ENCODE measurements at places on chromosomes 11 and 22.

GRCh38 chr11:2777871-2778629 lies 78.3 kb upstream of the KCNQ1OT1 start:
- DNase-seq, result no peak

DNA sequence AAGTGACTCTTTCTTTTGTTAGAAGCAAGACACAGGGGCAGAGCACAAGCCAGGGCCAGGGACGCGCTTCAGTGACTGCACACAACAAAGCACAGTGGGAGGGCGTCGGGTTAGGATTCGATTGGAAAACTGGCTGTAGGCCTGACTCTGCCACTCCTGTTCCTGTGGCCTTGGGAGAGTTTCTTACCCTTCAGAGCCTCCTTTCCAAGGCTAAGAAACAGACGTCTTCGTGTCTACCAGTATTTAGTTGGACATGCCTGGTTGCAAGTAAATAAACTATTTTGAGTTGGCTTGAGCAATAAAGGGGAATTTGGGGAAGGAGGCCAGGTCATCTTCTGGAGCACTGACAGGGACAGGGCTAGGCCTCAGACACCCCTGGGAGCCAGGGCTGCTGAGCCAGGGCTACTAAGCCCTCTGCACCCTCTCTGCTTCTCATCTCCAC lies 549.1 kb downstream of the INSC start:
- no peak for DNase-seq

DNA sequence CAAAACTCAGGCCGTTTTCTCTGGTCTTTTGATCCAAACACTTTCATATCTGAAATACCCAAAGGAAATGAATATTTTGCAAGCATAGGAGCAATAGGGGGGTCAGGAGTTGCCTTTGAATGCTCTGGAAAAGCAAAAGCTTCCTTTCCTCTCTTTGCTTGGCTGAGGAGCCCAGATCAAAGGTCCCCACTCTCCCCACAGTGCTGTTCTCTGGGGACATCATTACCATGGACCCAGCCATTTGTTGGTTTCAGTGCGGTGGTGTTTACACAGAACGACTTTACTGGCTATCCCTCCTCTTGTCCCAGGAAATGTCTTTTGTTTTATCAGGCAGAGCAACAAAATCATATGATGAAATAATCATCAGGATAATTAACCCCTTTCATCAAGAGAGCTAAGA lies 1089.1 kb downstream of the TBC1D22A start:
- no peak for DNase-seq

- DNase-seq, result no peak
Observed at GRCh38 chr11:46249938-46250744, 27.3 kb upstream of the CREB3L1 start.

GRCh38 chr11:16881074-16881709 lies 133.0 kb downstream of the PLEKHA7 start:
- no peak for DNase-seq

- no peak for DNase-seq
Observed at GRCh38 chr11:64533501-64533900, 57.5 kb upstream of the SLC22A12 start.

DNA sequence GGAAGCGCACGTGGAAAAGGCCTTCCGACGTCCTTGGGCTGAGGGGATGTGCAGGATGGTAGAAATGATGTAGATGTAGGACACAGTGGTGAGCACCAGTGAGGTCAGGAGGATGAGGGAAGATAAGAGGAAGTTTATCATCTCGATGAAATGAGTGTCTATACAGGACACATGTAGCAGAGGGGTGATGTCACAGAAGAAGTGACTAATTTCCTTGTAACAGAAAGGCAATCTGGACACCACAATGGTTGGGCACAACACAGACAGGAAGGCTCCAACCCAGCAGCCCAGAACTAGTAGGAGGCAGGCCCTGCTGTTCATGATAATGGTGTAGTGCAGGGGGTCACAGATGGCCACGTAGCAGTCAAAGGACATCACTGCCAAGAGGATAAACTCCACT lies 35.0 kb upstream of the OR6M1 start:
- DNase-seq, result no peak

DNA sequence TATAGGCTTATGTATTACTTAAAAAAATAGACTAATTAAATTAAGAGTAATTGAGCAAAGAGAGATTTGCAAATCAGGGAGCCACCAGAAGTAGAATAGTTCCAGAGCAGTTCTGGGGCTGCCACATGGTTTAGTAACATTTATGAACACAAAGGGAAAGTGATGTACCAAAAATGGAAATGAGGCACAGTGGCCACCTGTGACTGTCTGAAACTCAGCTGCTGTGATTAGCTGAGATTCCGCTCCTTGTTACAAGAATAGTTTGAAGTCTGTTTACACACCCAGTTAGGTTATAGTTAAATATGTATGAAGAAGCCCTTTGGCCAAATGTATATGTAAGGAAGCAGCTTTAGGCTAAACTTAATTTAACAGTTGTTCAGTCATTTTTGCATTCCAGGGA lies 901.5 kb upstream of the CHORDC1 start:
- no peak for DNase-seq

DNA sequence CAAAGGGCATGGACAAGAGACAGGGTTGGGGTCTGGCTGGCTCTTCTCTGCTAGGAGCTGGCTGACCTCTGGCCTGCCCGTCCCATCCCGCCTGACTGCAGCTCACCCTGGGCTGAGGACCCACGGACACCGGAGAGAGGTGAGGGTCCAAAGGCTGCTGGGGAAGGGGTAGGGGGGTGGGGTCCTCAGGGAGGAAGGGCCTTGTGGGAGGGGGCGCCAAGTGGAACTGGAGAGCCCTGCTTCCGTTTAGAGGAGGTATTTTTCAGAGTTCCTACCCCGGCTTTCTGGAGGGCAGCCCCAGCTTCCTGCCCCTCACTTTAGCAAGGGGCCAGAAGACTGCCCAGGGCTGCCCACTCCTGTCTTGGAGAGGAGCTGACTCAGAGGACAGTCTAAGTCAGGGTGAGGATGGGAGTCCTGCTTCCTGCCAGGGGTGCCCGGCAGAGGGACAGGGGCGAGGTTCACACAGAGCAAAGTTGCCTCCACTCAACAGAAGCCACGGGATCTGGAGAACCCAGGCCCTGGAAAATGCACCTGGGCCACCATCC lies 7.1 kb downstream of the LARGE2 start:
- no peak for DNase-seq

GRCh38 chr22:22196018-22196533 lies 48.5 kb upstream of the VPREB1 start:
- DNase-seq, result no peak

DNA sequence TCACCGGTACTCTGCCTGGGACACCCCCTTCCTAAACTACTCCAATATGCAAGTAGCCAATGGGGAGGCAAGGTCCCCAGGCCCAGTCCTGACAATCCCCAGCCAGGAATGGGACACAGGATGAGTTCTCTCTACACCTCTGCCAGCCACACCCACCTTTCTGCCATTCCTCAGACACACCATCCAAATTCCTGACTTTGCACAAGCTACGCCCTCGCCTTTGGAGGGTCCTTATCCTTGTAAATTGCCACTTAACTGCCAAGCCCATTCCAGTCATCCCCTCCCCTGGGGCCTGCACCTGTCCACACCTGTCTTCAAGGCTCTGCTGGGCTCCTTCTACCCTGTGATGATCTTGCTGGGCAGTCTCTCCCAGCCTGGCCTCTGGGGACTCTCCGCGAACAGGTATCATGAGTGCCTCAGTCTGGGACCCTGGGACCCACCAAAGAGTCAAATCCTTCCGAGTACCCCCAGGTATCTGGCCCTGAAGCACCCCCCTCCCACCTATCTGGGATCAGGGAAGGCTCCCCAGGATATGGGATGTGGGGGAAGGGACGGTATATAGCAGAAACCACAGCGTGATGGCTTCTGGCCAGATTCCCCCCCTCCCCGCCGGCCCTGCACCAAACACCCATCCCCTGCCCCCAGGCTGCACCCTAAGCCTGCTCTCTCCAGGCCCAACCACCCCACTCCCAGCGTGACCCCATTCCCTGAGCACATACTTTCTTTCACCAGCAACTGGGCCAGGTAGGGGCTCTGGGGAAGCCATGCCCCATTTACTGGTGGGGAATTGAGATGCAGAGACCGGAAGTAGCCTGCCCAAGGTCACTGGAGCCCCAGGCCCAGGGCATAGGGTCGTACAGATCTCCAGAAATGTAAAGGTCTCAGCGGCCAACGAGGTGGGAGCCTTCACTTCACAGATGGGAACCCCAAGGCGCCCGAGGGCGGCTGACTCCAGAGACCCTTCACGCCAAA lies 806 bp downstream of the ARAP1 start:
- no peak for DNase-seq

- no peak for DNase-seq
Observed at GRCh38 chr22:27906241-27906640, 12.8 kb downstream of the PITPNB start.

DNA sequence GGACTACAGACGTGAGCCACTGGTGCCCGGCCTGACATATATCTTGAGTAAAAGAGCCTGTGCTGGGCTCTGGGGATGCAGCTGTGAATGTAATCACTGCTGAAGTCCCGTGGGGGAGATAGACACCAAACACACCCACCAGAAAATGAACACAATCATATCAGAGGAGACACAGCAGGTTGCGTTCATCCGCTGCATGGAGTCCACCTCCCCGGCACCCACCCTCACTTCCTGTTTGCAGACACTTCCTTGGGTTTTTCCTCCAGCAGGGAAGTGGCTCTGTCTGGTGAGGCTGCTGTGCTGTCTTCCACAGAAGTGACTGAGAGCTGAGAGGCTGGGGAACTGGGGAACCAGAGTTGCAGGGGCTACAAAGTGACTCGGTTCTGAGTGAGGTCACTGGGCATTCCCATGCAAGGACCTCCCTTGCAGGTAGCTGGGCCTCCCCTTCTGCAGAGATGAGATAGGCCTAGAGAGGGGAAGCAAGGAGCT lies 7.2 kb downstream of the MICALL1 start:
- DNase-seq, result no peak

GRCh38 chr11:68163691-68164090 lies 42.5 kb upstream of the CHKA start:
- no peak for DNase-seq

- no peak for DNase-seq
Observed at GRCh38 chr11:94794287-94795168, 26.4 kb downstream of the AMOTL1 start.

DNA sequence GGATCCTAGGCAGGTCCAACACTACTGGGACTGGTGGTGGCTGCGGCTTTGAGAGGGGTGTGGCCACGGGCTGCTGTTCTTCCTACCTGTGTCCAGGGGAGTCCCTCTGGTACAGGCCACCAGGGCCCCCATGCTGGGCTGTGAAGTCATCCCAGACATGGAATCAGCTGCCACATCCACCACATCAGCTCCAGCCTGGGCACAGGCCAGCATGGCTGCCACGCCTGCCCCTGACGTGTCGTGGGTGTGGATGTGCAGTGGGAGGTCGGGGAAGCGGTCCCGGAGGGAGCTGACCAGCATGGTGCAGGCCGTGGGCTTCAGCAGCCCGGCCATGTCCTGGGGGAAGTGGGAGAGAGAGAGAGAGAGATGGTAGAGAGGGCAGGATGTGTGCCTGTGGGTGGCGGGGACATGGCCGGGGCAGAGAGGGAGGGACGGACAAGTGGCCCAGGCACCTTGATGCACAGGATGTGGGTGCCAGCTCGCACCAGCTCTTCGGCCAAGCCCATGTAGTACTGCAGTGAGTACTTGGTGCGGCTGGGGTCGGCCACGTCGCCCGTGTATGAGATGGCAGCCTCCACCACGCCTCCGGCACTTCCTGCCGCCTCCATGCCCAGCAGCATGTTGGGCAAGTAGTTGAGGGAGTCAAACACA lies 6.2 kb upstream of the LRFN4 start:
- DNase-seq, result no peak

DNA sequence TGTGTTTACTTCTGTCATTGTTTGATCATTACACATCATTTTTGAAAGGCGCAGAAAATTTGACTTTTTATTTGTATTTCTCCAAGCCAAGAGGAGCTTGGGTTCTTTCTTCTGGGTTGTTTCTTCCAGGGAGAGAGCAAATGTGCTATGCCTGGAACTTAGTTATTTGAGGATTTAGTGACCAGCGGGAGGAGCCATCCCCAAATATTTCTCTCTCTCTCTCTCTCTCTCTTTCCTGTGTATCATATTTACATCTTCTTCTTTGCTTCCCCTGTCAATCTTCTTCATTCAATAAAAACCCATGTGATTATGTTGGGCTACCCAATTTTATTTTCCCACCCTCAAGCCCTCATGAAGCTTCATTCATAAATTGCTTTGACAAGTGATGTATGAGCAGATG lies 534.5 kb downstream of the LRRC4C start:
- DNase-seq, result no peak

DNA sequence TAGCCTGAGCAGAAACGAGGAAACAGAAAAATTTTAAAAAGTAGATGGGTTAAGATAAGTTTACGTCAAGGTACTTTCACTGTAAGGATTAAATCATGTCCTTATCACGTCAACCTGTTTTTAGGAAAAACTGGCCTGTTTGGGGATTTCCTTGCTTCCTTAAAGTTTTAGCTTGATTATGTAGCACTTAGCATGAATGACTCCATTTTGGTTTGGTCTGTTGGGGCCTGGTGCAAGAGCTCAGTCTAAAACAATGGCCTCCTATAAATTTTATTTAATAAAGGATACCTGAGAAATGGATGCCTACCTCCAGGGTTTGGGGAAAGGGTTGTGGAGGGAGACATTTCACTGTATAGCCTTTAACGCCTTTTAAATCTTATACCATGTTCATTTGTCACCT lies 33.2 kb upstream of the CSTF3 start:
- no peak for DNase-seq

GRCh38 chr11:128375961-128376360 lies 211.4 kb downstream of the ETS1 start:
- no peak for DNase-seq

DNA sequence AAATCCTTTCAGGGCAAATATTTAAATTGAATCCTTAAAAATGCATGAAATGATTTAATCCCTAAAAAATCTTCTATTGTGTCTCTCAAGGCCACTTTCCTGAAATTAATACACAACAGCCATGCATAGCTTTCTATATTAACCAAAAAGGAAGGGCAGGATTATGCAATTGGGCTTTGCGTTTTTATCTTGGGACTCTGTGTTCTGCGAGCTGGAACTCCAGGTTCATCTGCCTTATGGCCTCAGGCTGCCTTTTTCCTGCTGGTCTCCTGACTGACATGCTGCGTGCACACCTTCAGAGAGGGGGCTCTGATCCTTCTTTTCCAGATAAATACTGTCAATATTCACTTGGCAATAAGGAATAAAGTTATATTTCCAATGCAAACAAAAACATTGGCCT lies 141.7 kb upstream of the GRIA4 start:
- no peak for DNase-seq

DNA sequence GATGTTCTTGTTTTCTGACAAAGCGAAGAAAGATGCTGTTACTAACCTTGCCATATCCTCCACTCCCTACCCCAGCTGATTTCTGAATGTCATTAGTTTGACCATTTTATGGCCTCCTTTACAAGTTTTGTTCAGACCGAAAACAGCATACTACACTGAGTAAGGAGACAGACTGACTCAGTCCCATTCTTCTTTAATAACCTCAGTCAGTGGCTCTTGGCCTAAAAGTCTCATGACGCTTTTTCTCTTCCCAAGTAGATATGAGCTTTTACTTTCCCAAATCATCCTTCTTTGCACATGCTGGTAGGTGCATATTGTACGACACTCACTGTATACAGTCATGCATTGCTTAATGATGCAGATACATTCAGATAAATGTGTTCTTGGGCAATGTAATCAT lies 8.0 kb upstream of the FIBIN start:
- no peak for DNase-seq

Measured in right renal pelvis (tissue), 4 donors.